ENCODE measurements at places on chromosomes 3 and 15. TPM values are rescaled to one million over a fixed set of nuclear protein-coding genes. Genes with fewer than 3 reads are reported as not detected.

DNA sequence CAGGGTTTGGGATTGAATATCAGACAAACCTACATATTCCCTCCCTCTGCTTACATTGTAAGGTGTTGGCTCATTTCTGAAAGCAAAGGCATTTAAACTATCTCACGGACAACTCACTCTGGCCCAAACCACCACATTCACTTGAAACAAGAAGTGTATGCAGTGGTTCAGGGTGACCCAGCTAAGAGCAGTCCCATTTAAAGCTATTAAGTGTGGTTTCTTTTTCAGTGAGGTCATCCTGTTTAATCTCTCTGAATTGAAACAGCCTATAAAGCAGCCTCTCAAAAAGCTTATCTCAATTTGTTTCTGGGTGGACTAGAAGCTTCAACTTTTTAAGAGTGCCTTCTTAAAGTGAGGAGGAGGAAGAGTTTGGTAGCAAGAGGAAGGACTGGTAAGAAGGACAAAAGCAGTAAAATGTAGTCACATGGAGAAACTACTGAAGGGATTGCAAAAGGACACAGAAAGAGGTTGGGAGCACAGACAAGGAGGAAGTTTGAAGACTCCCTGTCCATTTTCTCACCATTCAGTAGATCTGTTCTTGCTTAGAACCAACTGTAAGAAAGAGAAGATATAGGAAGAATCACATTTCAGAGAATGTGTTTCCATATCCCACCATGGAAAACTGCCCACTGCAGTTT is 151.6 kb downstream of the TMCO5A start:
- DNase-seq = no peak

DNA sequence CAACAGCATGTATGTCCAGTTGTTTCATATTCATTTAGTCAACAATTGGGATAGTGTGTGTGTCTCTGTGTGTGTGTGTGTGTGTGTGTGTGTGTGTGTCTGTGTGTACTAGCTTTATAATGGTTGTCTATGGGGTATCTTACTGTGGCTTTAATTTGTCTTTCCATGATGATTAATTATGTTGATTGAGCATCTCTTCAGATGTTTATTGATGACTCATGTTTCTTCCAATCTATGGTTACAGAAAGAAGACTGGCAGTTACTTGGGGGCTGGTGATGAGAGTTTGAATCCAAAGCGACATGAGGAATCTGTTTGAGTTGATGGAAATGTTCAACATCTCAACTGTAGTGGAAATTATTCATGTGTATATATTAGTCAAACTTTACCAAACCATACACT is 440.1 kb downstream of the ZNF385D start:
- DNase-seq = no peak

DNA sequence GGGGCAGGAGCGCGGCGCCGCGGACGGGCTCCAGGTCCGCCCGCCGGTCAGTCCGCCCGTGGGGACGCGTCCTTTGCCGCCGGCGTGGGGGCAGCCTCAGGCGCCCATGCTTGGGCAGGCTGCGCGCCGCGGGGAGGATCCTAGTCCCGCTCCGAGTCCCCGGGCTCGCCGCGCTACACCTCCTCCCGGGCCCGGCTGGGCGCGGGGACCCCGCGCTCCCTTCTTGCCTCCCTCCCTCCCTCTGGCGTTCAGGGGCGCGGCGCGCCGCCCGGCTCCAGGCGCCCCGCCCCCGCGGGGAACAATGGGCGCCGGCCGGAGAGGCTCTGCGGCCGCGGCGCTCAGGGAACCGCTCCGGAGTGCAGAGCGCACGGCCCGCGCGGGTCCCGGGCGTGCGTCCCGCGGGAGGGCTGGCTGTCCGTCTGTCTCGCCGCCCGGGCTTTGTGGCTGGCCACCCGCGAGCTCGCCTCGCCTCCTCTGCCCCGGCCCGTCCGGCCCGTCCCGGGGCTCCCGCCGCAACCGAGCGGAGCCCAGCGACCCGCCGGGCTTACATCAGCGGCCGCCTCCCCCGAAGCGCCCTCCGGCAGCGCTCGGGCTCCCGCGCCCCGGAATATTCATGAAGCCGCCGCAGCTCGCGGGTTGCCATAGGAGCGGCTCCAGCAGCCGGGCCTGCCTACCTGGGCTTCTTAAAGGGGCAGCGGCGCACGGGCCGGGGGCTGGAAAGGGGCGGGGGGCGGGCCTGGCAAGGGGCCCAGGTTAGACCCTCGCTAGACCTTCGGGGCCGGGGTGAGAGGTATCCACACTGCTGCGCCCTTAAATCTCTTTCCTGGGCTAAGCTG is at the start of gene HCN4:
TSS of gene HCN4 (minus strand) at position 658 of the 836 bp plus-strand sequence. CDS start 688 bp downstream, outside the sequence.
- DNase-seq = no peak

- DNase-seq = no peak
These were observed 640.7 kb downstream of the FHIT start for GRCh38 chr3:60610441-60611112.

GRCh38 chr3:187243933-187244524 is 46.7 kb downstream of the RTP1 start:
- DNase-seq = no peak

- DNase-seq = peak; percentile 45
These were observed 85.3 kb upstream of the MBNL1 start for GRCh38 chr3:152183473-152183872.

DNA sequence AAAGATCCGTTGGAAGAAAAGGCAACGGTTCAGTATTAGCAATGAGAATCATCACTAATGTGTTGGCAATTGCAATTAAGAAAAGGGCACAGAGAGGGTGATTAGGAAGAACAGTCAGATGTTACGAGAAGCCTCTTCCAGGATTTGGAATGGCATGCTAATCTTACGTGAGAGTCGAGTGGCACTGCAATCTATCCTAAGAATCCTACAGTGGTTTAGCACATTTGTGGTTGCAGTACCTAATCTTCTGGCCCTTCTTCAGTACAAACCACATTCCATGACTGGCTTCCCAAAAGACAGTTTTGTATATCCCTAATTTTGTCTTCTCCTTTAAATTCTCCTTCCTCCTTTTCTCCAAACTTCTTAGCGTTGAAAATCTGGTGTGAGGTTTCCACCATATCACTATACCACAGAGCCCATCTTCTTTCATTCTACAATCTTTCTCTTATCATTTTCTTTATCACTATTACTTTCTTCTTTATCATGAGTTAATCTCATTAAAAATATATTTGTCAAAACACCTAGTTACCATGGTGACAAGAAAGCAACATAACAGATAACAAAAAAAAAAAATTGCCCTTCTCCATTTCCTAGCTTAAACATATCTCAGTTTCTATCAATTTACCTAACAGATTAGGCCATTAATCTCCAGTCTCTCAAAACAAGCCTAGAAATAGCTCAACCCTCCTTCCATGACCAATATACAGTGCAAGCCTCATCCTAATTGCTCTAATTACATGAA is 60.1 kb downstream of the IGSF11 start:
- no peak for DNase-seq

DNA sequence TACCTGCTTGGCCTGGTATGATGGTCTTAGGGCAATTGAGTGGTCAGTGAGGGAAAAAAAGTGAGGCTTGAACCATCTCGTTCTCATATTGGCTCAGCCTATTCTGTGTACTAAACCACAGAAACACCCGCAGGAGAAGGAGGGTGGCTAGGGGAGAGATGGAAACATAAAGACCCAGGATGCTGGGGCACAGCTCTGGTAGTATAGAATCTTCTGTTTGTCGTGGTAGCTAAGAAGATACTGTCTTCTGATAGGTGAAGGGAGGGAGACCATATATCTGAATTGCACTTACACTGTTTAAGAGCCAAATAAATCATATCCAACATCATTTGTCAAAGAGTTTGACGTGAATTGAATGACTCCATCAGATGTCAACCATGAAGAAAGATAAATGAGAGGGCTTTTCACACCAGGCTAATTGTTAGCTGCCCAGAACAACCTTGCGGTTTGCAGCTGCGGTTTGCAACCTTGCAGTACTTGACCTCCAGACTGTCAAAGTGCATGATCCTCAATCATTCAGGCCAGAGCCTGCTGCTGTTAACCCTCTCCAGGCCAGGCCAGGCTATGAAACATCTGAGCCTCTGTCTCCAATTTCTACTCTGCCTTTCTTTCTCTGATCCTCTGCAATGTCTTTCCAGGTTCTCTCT is 40.9 kb upstream of the PIK3R4 start:
- no peak for DNase-seq

DNA sequence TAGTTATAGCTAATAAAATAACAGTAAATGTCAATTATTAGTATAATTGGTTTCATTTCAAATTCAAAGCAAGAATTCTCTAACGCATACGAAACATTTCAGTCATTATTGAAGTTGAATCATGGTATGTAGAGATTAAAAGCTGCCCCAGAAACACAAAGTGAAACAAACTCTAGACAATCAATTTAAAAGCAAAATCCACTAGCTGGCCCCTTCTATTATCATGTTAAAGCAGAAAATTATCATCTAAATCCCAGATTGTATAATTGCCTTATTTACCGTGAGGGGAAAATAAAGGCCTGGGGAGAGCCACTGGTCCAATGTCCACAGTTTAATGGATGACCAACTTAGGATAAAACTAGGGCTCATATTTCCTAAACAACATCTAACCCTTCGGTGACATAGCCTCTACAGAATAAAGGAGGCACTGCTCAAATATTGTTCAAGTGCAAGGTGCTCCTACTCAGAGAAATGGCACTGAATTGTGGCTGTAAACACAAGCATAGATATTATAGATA is 110.9 kb upstream of the THRB start:
- no peak for DNase-seq

GRCh38 chr15:62104401-62104800 is 37.6 kb downstream of the C2CD4A start:
- DNase-seq = no peak

DNA sequence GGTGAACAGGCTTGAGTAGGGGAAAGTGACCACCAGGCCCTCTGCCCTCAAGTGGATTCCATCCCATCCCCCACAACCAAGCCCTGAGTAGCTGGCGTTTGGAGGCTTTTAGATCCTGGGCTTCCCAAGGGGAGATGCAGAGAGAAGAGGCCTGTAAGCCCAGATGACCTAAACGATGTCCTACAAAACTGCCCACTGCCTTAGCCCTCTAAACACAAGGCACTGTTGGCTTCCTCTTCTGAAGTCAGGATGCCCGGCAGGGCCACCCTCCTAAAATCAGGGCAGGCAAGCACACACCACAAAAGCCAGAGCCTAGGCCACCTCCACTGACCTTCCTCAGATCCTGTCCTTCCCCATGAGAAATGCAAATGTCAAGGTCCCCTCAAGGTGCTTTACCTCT is 68.6 kb downstream of the ADCY5 start:
- DNase-seq = no peak

GRCh38 chr3:112121577-112122547 is 11.2 kb downstream of the GCSAM start:
- no peak for DNase-seq

DNA sequence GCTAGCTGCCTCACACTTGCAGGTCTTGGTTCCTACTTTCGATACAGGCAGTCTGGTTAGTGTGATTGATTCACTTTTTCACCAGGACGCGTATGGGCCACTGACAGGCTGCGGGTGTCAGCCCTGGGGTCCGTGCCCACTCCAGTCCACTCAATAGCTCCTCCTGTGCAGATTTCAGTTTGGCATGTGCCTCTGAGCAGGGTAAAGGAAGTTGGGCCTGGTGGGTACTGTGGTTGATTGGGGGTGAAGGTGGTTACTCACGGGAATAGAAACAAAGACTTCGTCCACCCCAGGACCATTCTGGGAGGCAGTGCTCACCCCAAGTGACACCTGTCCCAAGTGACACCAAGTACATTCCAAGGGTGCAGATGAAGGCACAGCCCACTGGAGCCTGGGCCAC is 62.3 kb downstream of the EPHB1 start:
- no peak for DNase-seq

GRCh38 chr3:69763458-69763857 is 24.2 kb downstream of the MITF start:
- no peak for DNase-seq

GRCh38 chr15:58933281-58934113 is at the start of gene SLTM:
Gene SLTM, minus strand, starts transcription at chr15:58933679. Its CDS starts 114 bp downstream, at chr15:58933565.
- peak; percentile 94 for DNase-seq

GRCh38 chr15:73527598-73527997 is 84.6 kb downstream of the REC114 start:
- no peak for DNase-seq

DNA sequence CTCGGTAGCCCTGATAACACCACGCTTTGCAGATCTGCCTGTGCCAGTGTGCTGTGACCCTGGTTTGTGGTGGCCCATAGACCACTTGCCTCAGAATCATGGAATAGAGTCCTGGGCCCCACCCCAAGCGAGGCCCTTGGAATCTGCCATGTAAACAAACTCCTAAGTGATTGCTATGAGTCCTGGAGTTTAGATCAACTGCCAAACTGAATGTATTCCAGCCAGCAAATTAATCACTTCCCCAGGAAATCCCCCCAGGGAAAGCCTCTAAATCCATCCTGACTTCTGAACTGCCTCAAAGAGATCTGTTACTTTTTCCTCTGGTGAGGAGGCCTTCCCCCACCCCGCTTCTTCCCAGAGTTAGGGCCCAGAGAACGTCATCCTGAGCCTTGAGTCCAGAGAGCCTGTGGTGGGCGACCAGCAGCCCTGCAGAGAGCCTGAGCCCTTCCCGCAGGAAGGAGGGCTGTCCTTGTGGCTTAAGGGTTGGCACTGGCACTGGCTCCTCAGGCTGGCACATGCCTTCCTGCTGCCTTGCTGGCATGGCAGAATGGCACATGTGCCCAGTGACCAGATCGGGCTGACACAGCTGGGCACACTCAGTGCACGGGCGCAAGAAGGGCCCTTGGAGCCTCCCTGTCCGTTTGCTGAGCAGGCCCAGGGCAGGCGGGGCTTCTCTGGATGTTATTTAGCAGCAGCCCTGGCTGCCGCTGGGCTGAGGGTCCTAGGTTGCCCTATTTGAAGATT is 50.6 kb upstream of the PLXNA1 start:
- DNase-seq = no peak

- DNase-seq = no peak
These were observed 7.8 kb downstream of the FBXL22 start for GRCh38 chr15:63605036-63605435.

DNA sequence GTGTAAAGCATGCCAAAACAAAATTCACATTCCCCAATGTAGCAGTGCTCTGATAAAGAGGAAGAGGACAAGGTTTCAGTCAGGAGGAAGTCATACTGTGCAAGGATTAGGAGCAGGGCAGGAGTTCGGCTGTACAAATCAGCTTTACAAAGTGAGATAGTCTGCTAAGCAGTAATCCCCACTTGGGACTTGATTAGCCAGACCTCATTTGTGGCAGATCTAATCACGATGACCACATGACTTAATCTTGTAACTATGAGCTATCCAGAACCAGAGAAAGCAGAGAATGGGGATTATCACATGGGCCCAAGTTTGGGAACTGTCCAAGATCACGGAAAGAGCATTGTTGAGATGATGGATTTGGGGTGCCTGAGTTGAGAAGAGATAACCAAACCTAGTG is 7.8 kb downstream of the DCBLD2 start:
- DNase-seq = no peak

- no peak for DNase-seq
These were observed 142.7 kb downstream of the MEGF11 start for GRCh38 chr15:66110864-66111263.

The NOX5 gene
- total RNA-seq = not detected

The EPHB3 gene
- 0.16 TPM for total RNA-seq

The DCLK3 gene
- total RNA-seq = 0.10 TPM

The RAB8B gene
- total RNA-seq = 239 TPM

The IL20RB gene
- total RNA-seq = 2.0 TPM

The NANOGP8 gene
- not detected for total RNA-seq

The HAUS2 gene
- total RNA-seq = 54.0 TPM

The LRRC31 gene
- total RNA-seq = not detected
